Activated CD4-positive, alpha-beta T cell treated with anti-CD3 and anti-CD28 coated beads for 24 hours (primary cell): ENCODE measurements at places on chromosomes 7 and 10.

GRCh38 chr7:111004310-111004901 lies 86.5 kb upstream of the LRRN3 start:
- DNase-seq, result no peak

GRCh38 chr10:44862006-44862751 lies 49.0 kb upstream of the TMEM72 start:
- DNase-seq, result no peak

DNA sequence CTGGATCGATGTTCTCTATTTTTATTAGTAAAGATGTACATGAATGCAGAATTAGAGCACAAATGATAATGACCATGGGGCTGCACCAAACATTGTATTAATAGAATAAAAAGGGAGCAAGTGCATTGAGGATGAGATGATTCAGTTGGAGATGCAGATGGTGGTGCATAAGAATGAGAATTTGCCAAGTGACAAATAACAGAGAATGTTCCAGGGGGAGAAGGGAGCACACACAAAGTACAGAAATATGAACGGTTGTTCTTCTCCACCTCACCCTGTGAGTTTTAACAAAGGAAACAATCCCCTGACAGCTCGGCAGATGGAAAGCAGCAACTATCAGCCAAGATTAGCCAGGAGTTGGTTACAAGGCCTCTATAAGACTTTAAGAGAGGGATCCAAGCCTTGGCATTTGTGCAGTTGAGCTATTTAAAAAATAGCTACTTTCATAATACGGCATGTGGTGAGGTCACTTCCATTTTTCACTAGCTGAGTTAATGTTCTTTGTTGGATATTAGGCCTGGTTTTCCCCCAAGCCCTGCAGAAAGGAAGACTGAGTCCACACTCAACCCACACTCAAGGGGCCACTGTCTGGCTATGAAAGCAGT lies 462.5 kb downstream of the TNS3 start:
- DNase-seq, result no peak

DNA sequence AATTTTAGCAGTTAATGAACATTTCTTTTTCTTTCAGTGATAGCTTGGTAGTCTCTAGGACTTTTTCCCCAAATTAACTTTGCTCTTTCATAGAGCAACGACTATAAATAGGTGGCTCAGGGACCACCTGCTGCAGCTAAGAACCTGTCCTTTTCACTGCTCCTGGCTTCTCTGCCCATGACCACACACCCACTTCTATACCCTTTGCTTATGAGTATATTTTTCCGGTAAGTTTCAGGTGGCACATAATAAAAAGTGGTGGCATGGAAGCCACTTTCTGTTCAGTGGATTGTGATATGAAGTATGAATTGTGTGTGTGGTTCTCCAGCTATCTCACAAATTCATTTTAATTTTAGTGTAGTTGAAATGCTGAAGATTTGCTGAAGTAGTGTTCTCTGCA lies 1.2 kb downstream of the ING3 start:
- no peak for DNase-seq

- no peak for DNase-seq
Measured at GRCh38 chr7:86470763-86471162, 172.9 kb upstream of the GRM3 start.

DNA sequence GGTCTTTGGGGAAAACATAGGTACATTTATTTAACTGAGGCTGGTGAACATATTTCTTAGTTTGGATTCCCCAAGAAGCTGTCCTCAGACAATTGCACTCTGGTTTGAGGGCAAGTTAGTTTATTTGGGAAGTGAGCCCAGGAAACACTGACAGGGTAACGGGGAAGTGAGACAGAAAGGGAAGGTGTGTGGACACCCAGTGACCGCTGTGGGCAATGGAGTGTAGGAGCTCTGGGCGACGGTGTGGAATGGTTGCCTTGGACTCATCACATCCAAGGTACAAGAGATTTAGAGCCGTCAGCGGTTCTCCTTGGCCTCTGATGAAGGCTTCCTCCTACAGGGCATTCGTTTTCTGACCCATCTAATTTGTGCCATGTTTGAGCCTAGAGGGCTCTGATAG lies 7.1 kb downstream of the MRC1 start:
- no peak for DNase-seq

GRCh38 chr7:22469371-22470143 lies 30.4 kb downstream of the STEAP1B start:
- no peak for DNase-seq

DNA sequence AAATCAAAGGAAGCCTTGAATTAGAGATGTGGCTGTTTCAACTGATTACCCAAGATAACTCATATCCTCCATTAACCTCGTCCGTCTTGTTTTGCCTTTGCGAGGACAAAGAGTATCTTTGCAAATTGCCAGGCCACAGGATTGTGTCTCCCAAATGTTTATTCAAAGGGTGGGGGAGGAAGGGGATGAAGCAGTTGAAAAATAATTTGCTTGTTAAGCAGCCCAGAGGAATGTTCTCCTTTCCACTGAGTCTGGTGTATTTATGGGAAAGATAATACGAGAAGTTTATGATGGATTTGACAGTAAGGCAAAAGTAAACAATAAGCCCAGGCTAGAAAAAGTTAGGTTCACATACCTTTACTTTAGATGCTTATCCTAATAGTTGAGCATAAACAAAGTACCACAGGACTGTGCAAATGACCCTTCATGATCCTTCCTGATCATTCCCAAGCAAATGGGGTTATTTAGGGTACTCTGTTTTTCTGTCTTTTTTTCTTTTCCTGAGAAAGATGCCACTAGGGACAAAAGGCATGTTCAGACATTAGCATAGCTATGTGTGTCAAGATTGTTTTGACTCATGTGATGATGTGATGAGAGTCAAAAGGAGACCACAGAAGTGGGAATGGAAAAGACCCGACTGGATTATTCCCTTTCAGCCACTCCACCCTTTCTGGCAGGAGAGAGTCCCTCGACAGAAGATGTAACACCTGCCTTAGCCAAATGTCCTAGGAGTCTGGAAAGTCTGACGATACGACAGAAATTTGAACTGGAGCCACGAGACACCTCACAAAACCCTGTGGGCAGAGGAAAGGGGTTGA lies 243.0 kb upstream of the GLI3 start:
- DNase-seq, result no peak

DNA sequence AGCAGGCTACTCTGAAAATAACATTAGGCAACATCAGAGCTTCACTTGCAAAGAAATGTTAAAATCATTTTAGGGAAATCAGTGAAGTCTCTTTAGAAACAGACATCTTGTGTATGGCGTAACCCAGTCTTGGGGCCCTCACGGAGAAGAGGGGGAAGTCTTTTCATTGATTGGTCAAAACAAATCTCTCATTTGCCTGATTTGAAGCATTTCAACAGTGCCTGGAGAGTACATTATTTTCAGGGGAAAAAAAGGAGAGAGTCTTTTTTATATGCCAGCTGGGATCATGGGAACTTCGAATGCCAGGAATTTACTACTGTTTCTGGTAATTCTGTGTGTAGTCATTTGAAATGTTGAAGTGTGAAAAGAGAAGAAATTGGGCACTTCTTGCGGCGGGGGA lies 471.4 kb downstream of the PLXDC2 start:
- DNase-seq, result no peak

DNA sequence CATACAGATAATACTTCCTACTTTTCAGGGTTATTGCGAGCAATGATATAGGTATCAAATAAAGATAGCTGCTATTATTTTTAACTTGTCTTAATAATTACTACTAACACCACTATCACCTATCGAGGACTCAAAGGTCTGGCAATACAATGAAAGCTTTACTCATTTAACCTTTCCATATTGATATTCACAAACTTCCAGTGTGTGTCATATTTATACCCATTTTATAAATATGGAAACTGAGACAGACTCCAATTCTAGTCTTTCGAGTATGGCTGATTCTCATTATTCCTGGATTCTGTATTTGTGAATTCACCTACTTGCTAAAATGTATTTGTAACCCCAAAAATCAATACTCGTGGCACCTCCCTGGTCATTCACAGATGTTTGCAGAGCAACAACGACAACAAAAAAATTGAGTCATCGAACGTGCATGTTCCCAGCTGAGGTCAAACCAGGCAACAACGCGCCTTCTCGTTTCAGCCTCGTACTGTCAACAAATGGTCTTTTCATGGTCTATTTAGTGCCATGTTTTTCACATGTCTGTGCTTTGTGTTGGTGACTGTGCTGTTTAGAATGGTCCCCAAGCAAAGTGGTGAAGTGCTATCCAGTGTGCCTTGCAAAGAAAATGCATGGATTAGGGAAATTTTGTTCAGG lies 51.7 kb downstream of the SMURF1 start:
- DNase-seq, result no peak

DNA sequence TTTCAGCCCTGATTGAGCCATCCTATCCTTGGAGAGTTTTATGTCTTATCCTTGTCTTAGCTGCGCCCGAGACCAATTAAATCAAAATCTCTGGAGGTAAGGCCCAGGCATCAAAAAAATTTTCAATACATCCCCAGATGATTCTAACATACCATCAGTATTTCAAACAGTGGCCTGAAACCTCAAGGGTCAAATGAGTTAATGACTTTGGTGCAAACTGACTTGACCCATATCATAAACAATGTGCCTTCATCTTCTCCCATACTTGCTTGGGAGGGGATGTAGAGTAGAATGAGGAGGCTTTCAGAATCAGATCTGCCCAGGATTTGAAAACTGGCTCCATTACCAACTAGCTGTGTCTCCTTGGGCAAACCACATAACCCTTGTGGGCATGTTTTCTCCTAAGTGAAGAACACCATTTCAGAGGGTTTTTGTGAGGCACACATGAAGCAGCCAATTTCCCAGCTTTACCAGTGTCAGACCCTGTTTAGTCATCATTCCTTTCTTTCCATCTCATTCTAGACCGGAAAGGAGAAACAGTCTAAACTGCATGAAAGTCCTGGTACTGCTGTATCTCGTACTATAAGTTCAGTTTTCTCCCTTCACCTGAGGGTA lies 35.7 kb upstream of the ATXN7L1 start:
- DNase-seq, result no peak

- DNase-seq, result no peak
Measured at GRCh38 chr7:134744569-134744968, 34.9 kb upstream of the CALD1 start.

GRCh38 chr7:155192961-155193640 lies 104.6 kb upstream of the INSIG1 start:
- DNase-seq, result no peak

- no peak for DNase-seq
Measured at GRCh38 chr7:79781716-79782115, 328.2 kb upstream of the MAGI2 start.

DNA sequence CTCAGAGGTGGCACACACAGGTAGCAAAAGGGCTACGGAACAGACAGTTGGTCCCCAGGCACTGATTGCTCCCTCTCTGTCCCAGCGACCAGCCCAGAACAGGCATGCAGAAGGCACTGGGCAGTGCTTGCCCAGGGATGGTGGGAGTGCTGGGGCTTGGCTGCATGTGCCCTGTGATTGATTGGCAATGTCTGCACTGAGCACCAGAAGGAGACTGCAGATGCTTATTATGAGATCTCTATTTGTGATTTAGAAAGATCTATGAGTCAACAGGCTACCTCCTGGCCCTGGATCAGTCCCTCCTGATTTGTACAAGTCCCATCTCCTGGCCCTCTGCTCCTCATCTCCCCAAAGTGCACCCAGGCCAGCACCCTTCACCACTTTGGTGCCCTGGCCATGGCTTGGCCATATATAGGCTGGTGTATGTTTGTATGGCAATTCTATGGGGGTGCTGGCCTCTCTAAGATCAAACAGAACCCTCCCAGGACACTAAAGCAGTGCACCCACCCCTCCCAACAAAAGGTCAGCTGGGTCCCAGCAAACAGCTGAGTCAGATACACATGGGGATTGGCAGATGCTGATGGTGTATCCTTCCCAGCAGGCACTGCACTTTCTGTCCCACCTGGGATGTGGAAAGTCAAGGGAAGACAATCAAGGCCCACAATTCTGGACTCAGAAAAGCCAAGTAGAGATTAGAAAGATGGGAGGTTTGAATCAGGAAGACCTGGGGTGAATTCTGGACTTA lies 30.9 kb downstream of the CAMK2B start:
- DNase-seq, result no peak

DNA sequence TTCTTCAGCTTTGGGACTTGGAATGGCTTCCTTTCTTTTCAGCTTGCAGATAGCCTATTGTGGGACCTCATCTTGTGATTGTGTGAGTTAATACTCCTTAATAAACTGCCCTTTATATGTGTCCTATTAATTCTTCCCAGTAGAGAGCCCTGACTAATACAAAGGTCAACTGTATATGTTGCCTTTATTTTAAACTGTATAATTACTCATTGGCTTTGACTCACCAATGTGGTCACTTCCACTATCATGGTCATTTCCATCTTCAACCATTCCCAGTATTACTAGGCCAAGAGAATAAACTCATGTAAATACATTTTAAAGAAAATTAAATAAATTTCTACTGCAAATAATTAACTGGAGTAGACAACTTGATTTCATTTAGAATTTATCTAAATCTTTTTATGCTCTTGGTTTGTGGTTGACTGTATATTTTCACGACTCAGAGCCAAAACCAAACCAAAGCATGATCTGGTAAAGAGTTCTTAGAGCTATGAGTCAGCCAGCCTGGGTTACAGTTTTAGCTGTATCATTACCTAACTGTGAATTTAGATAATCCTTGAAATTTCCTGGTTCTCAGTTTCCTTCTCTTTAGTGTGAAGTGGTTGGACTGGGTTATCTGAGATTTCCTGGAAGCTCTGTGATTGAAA lies 188.4 kb downstream of the PPP1R3A start:
- no peak for DNase-seq
